Glutamatergic neuron (in vitro differentiated cells): ENCODE measurements at places on chromosomes 7 and 10. TPM values are rescaled to one million over a fixed set of nuclear protein-coding genes. Genes with fewer than 3 reads are reported as not detected.

GRCh38 chr10:75427951-75428350 lies 3.5 kb upstream of the LRMDA start:
- no peak overlapping the region for H3K4me3 ChIP-seq
- H3K27me3 ChIP-seq: peaks cover 12% of the 10 kb centered on the region
- DNase-seq: no peak
- H3K36me3 ChIP-seq: no peaks in the 10 kb centered on the region
- H3K27ac ChIP-seq: no peak overlapping the region

Gene CELF2
- total RNA-seq: 47.4 TPM

Gene ANXA8
- total RNA-seq: not detected

- no peak overlapping the region for H3K4me3 ChIP-seq
- no peaks in the 10 kb centered on the region for H3K36me3 ChIP-seq
- H3K27ac ChIP-seq: no peak overlapping the region
- no peaks in the 10 kb centered on the region for H3K4me1 ChIP-seq
These were observed 31.5 kb downstream of the MBL2 start for GRCh38 chr10:52740913-52741675.

Gene MYO3A
- 0.22 TPM for total RNA-seq

Gene FXYD4
- not detected for total RNA-seq

GRCh38 chr10:73893426-73893825 lies 17.5 kb upstream of the PLAU start:
- no peak for DNase-seq
- H3K36me3 ChIP-seq: no peaks in the 10 kb centered on the region
- H3K4me1 ChIP-seq: no peaks in the 10 kb centered on the region
- peaks cover 1% of the 10 kb centered on the region for H3K27me3 ChIP-seq

Gene SHH
- not detected for total RNA-seq

- no peaks in the 10 kb centered on the region for H3K36me3 ChIP-seq
- H3K27me3 ChIP-seq: peaks cover 9% of the 10 kb centered on the region
These were observed 51.7 kb upstream of the IGFBP3 start for GRCh38 chr7:45972629-45973312.

DNA sequence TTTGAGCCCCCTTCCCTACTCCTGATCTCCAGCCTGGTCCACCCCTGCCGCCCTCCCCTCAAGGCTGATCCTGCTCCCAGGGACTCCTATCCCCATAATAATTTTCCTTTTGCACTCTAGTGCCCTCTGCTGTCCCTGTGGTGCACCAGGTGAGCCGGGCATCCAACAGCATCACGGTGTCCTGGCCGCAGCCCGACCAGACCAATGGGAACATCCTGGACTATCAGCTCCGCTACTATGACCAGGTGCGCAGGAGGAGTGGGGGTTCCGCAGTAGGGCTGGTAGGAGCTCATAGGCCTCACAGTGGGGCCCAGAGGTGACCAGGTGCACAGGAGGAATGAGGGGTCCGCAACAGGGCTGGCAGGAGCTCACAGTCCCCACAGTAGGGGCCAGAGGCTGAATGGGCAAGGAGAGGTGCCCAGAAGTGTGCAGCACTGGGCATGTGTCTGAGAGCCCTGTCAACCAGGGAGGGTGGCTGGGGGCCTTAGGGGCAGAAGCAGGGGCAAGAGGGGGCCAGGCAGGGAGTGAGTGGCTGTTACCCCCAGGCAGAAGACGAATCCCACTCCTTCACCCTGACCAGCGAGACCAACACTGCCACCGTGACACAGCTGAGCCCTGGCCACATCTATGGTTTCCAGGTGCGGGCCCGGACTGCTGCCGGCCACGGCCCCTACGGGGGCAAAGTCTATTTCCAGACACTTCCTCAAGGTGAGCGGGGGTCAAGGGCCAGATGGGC lies 11.7 kb downstream of the EPHB6 start:
- peaks cover 3% of the 10 kb centered on the region for H3K4me1 ChIP-seq
- H3K27ac ChIP-seq: no peak overlapping the region
- no peak overlapping the region for H3K4me3 ChIP-seq
- H3K27me3 ChIP-seq: peaks cover 6% of the 10 kb centered on the region
- peak; percentile 63 for DNase-seq
- H3K36me3 ChIP-seq: no peaks in the 10 kb centered on the region

DNA sequence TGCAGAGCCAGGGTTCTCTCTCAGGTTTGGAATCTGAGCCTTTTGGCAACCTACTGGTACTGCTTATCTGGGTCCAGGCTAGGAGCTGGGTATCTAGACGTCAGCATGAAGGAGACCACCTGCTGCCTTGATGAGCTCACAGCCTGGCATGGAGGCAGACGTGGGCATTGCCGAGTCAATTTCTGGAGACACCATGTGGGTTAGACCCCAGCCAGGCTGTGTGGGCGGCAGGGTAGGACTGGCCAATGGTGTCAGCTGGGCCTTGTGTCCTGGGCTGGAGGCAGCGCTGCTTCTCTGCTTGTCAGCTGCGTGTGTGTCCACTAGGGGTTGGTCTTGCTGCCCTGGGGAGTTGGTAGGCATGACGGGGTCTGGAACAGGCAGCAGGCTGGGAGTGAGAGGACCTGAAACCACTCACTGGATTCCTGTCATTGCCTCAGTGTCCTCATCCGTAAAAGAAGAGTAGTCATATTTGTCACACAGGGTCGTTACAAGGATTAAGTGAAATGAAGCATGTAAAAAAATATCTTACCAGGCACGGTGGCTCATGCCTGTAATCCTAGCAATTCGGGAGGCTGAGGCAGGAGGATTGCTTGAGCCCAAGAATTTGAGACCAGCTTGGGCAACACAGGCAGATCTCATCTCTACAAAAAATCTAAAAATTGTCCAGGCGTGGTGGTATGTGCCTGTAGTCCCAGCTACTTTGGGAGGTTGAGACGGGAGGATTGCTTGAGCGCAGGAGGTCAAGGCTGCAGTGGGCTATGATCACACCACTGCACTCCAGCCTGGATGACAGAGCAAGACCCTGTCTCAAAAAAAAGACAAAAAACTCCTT lies 31.7 kb upstream of the ANKRD2 start:
- no peaks in the 10 kb centered on the region for H3K36me3 ChIP-seq
- peak overlapping the region; percentile 20 for H3K27ac ChIP-seq
- peaks cover 15% of the 10 kb centered on the region for H3K4me1 ChIP-seq
- no peak for DNase-seq
- H3K4me3 ChIP-seq: peak overlapping the region; percentile 23

DNA sequence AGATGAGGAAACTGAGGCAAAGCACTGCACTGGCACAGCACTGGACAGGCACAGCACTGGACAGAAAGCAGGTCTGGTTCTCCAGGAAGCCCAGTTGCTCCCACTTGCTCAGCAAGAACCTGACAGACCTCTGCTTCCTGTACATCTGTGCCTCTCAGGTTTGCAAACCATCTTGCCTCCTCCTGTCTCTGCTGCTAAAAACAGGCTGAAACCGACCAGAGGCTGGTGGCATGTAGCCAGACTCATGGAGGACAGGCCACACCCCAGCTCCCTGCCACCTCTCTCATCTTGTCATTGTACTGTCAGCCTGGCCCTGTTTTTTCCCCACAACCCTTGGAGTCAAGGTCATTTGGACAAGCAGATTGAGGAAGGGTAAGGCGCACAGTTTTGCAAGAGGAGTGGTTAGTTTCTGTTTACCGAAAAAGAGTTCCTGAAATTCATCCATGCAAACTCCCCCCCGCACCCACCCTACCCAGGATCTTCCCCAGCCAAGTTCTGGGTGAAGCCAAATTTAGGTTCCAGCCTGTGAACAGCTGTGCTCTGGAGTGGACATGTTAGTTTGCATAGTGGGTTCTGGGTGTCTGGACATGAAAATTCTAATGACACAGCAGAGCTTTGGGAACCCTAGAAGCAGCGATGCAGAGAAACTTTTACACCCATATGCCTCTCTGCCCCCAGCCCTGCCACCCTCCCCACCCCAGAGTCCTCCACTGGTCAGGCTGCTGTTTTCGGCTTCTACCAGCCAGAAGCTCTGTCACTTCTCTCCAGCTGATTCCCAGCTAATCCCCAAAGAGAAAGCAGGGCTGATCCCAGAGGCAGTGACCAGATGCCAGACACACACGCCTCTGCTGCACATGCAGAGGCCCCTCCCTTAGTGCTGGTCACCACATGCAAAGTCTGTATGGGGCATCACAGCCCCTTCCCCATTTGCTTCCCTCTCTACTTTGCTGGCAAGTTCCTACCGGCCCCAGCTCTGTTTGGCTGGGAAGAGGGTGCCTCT lies 8.5 kb upstream of the C10orf105 start:
- H3K27me3 ChIP-seq: peaks cover 11% of the 10 kb centered on the region
- no peaks in the 10 kb centered on the region for H3K36me3 ChIP-seq
- peak overlapping the region; percentile 78 for H3K27ac ChIP-seq
- peaks cover 21% of the 10 kb centered on the region for H3K4me1 ChIP-seq
- H3K4me3 ChIP-seq: no peak overlapping the region
- no peak for DNase-seq

GRCh38 chr10:69367469-69367868 lies 49.2 kb downstream of the TACR2 start:
- peaks cover 14% of the 10 kb centered on the region for H3K36me3 ChIP-seq
- no peak overlapping the region for H3K27ac ChIP-seq
- H3K27me3 ChIP-seq: peaks cover 8% of the 10 kb centered on the region
- no peak for DNase-seq
- peaks cover 25% of the 10 kb centered on the region for H3K4me1 ChIP-seq
- H3K4me3 ChIP-seq: no peak overlapping the region

DNA sequence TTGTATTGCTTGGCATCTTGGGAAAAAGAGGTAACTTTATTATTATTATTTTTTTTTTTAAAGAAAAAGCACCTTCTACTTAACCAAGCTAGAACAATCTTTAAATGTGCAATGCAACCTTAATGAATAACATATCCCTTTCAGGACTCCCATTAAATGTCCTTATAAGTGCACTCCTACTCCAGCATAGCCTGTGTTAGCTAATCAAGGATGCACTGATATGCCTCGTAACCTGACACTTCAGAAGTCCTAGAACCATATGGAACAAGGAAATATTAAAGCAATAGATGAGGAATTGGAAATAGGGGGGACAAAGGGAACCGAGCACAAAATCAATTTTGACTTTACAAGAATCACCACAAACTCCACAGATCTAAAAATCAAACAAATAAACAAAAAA lies 522.4 kb downstream of the PARD3 start:
- peak overlapping the region; percentile 28 for H3K4me3 ChIP-seq
- no peaks in the 10 kb centered on the region for H3K27me3 ChIP-seq
- peak overlapping the region; percentile 3 for H3K27ac ChIP-seq
- no peak for DNase-seq
- no peaks in the 10 kb centered on the region for H3K36me3 ChIP-seq
- H3K4me1 ChIP-seq: peaks cover 33% of the 10 kb centered on the region

DNA sequence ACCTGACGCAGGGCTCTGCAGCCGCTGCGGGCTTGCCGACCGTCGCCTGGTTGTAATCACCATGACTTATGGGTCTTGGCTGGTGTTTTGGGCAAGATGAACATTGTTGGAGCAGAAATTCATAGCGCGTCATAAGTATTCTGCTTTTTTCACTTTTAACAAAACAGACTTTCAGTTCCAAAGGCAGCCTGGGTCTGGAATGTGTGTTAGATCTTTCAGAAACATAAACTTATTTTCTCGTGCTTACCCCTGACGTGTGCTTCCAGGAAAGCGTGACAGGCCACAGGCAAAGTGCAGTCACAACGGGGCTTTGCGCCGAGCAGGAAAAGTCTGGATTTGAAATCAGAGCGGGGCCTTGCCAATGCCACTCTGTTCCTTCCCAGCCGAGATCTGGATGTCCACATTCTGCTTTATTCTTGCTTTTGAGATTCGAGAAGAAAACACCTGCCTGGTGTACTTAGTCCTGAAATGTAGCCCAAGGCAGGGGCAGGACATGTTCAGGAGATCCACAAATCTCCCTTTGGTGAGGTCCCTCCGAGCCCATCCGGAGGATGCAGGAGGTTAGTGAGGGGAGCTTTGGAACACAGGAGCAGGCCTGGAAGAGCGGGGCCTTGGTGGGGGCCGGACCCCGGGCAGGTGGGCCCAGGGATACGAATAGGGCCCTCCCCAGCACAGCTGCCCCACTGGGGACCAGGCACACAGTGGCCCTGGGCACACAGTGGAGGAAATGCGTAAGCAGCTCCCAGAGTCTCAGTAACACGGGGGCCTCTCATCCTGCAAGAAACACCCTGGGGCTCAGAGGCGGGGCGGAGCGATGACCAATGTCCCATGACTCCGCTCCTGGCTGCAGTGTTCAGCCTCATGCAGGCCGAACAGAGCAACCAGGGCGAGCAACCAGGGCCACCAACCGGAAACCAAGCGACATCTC lies 49.5 kb upstream of the EBF3 start:
- no peaks in the 10 kb centered on the region for H3K36me3 ChIP-seq
- H3K4me3 ChIP-seq: no peak overlapping the region
- peaks cover 3% of the 10 kb centered on the region for H3K27me3 ChIP-seq
- DNase-seq: no peak
- H3K27ac ChIP-seq: no peak overlapping the region
- H3K4me1 ChIP-seq: no peaks in the 10 kb centered on the region

- H3K27ac ChIP-seq: no peak overlapping the region
- no peaks in the 10 kb centered on the region for H3K36me3 ChIP-seq
- DNase-seq: no peak
- no peak overlapping the region for H3K4me3 ChIP-seq
- H3K4me1 ChIP-seq: peaks cover 18% of the 10 kb centered on the region
These were observed 12.6 kb downstream of the GHRHR start for GRCh38 chr7:30976381-30976780.

Gene GLI3
- total RNA-seq: 2.9 TPM
